ENCODE measurements at places on chromosomes 5 and 9.

DNA sequence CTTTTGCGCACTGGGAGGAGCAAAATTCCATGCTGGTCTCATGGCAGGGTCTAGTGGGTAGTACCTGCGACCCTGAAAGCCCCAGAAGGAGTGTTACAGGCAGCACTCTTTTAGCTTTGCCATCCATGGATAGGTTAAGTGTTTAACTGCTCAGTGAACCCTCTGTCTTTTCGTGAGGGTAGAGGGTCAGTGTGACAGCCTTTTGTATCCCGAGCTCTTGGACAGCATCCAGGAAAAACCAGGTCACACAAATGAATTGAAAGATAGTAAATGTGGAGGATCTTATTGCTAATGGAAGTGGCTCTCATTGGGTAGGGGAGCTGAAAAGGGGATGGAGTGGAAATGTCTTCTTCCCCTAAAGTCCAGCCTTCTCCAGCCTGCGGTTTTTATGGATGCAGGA lies 57.8 kb upstream of the CCDC112 start:
- no peak for DNase-seq

DNA sequence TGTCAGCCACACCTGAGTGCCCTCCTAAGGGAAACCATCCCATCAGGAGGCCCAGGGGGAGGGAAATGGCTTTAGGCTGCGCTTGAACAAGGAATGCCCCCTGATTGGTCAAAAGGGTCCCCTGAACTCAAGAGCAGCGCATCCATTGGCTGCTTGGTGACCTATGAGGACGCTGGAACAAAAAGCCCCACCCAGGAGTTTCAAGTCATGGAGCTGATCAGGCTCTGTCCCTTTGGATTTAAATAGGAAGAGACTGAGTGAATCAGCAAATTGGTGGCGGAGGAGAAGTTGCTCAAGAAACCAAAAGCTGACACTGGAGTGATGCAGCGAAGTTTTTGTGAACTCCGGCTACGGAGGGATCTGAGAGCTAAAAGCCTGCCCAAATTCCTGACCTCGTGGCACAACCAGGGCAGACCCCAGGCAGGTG lies 66.7 kb downstream of the SMIM23 start:
- DNase-seq = no peak

GRCh38 chr9:130872912-130873503 lies 23.6 kb downstream of the QRFP start:
- no peak for DNase-seq

DNA sequence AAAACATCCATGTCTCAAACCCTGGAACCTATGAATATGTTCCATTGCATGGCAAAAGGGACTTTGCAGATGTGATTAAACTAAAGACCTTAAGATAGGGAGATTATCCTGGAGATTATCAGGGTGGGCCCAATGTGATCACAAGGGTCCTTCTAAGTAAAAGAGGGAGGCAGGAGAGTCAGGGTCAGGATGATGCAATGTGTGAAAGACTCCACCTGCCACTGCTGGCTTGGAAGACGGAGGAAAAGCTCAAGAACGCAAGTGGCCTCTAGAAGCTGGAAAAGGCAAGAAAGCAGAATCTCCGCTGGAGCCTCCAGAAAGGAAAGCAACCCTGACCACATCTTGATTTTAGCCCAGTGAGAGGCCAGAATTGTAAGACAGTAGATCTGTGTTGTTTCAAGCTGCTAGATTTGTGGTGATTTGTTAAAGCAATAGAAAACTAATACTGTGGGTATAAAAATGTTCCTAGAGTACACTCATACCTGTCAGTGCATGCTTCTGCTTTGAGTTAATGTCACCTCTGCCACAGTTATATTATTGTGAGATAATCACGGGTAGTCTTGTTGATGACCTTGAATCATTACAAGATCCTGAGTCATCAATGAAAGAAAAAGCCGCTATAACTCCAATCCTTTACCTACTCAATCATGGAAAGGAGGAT lies 93.5 kb upstream of the TNPO1 start:
- DNase-seq = no peak

GRCh38 chr9:36855448-36856315 lies 178.4 kb downstream of the PAX5 start:
- DNase-seq = no peak

GRCh38 chr5:82491397-82491796 lies 213.2 kb upstream of the RPS23 start:
- no peak for DNase-seq

GRCh38 chr5:10627160-10627701 lies 63.4 kb downstream of the ANKRD33B start:
- no peak for DNase-seq

DNA sequence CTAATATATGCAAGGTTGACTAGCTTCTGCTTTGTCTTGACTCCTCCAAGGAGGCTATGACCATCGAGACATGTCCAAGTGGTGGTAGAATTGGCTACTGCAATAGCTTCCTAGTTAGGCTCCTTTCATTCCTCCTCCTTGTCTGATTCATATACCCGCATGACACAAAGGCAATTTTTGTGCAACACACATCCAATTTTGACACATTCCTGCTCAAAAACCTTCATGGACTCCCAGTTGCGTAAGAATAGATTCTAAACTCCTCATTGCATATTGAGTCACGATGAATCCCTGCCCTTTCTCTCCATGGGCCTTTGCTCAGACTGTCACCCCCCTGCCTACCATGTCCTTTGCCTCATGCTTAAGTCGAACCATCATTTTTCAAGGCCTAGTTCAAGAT lies 344.5 kb downstream of the ACTL7B start:
- DNase-seq = no peak
